ENCODE measurements at places on chromosomes 1 and 21.

- no peak for DNase-seq
Observed at GRCh38 chr1:239367196-239367810, 19.1 kb upstream of the CHRM3 start.

DNA sequence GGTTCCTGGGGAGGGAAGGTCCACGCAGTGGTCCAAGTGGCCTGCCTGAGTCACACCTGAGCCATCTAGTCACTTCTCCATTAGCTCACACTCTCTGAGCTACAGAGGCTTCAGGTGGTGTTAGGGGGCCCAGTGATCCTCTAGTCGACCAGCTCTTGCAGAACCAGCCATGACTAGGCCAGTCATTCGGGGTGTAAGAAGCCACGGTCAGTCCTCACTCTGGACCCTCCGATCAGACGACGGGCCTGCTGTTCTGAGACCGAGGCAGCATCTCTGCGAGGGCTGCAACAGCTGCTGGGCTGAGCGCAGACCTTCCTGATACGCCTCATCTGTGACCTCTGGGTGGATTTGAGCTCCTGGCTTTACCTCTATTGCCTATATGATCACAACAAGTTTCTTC lies 68.8 kb downstream of the RIPK4 start:
- no peak for DNase-seq

DNA sequence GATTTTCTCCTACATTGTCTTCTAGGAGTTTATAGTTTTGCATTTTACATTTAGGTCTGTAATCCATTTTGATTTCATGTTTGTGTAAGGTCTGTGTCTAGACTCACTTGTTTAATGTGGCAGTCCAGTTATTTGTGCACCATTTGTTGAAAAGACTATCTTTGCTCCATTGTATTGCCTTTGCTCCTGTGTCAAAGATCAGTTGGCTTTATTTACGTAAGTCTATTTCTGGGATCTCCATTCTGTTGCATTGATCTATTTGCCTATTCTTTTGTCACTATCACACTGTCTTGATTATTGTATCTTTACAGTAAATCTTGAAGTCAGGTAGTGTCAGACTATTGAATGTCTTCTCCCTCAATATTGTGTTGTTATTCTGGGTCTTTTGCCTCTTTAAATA lies 49.7 kb upstream of the RGS2 start:
- no peak for DNase-seq

DNA sequence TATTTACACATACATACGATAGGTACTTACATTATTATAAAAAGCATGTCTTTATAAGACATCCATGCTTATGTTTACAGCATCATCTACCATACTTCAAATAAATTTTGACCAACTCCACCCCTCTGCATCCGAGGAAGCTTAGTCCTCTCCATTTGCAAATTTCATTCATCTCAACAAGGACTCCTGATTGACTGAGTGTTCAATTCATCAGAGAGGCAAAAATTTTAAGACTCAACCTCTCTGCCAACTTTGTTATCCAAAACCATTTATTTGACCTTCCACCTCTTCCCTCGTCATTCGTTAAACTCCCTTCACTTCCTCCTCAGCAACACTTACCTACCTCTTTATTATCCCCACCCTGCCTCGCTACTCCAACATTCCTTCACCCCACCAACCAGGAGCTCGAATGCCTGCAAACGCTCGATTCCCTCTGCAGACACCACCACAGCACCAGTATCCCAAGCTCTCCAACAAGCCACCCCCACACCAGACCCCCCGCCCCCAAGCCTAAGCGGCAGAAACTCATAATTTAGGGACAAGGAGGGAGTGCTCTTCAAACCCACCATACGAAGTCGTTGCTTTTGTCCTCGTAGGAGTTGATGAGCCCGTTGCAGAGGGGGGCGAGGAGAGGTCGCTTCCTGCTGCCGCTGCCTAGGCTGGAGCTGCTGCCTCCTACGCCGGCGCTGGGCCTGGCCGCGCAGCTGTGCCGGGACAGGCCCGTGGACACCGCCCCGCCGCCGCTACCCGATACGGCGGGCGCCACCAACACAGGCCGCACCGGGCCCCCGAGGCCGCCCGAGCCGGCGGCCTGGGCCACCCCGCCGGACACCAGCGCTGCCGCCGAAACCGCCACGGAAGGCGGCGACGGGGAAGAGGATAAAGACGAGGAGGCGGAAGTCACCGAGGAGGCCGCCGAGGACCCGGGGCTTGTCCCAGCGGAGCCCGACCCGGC lies 803 bp downstream of the COP1 start:
- DNase-seq: peak; percentile 69

GRCh38 chr1:13830616-13831280 lies 130.8 kb downstream of the PRDM2 start:
- peak; percentile 47 for DNase-seq

DNA sequence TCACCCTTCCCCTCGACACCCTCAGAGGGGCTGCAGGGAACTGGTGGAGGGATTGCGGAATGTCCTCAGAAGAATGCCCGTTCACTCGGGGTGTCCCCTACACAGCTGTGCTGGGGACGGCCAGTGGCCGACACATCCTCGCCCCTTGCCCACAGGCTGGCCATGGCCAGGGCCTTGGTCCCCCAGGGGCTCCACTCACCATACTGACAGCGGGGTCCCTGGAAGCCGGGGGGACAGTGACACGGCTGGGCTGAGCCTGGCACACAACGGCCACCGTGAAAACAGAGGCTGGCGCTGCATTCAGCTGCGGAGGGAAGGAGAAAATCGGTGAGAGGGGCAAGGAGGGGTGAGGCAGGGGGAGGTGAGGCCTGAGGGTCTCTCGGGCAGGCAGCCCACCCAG lies 31.7 kb downstream of the MEGF6 start:
- DNase-seq: no peak

DNA sequence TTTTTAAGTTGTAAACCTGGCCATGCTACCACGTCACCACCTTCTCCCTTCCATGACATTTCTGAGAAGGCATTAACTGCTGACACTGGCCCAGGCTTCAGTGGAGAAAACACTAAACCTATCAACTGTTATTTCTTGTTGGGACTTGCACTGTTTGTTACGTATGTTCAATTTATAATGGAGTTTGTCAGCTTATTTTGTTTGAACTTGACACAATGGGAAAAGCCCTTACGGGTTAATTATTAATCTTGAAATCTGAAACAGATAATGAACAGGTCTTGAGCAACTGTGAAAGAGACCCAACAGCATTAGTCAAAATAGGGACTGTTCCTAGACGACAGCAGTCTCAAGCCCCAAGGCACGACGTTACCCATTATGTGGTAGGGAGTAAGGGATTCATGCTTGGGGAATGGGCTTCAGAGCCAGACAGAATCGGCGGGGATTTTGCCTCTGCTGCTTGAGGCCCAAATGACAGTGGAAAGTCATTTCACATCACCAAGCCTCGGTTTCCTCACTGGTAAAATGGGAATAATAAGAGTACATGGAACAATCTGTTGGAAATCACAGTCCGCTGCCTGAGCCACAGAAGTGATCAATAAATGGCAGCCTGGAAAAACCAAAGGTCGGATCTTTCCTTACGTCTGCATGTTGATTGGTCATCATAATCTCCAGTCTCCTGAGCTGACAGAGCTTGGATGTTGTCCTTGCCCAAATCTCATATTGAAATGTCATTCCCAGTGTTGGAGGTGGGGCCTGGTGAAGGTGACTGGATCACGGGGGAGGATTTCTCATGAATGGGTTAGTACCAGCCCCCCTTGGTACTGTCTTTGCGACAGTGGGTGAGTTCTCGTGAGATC lies 44.5 kb downstream of the TIAM1 start:
- DNase-seq: no peak

DNA sequence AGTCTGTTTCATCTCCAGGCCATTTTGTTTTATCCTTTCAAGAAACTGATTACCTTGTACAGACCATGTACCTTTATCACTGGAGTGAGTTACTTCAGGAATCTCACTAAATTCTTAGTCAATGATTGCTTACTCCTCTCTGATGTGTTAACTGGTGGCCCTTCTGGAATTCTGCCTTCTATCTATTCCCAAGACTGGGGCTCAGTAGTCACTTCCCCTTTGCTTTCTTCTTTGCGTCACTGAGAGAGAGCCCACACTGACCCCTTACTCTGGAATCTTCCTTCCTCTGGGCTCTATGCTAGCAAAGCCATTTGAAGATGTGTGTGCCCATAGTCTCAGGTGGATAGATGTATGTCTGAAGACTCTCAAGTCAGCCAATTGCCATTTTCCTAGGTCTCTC lies 34.6 kb downstream of the XCL2 start:
- no peak for DNase-seq

Data from colonic mucosa (tissue), 4 donors.